ENCODE measurements at places on chromosomes 3 and 15. TPM values are rescaled to one million over a fixed set of nuclear protein-coding genes. Genes with fewer than 3 reads are reported as not detected.

PRICKLE2 gene
- total RNA-seq: 42.5 TPM

DNA sequence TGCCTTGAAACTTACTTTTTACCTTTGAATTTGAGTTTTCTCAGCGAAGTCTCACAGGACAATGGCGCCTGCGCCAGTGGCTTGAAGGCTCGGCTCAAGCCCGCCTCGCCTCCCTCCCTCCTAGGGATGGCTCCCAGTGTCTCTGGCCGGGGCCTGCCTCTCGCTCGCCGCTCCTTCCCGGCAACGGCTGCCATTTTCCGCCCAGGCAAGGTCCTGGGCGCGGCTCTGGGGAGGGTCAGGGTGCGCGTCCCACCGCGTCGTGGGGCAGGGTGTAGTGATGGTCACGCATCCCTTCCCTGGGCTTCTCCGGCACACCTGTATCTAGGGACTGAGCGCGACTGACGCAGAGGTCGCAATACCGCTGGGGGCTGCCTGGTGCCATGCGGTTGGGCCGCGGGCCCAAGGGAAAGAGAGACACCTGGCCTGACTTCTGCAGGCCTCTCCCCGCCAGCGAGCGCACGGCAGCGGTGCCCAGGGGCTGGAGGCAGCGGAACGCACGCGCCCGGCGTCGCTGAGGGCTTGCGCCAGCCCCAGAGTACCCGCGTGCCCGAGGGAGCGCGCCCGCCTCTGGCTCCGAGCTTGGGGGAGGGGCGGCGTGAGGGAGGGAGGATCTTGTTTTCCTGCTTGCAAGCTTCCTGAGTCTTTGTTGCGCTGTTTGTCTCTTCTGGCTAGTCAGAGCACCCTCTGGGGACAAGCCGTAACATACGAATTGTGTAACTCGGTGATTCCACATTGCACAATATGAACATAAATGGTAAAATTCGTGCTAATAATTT is 20.7 kb upstream of the FEM1B start:
- DNase-seq: peak; percentile 94

DNA sequence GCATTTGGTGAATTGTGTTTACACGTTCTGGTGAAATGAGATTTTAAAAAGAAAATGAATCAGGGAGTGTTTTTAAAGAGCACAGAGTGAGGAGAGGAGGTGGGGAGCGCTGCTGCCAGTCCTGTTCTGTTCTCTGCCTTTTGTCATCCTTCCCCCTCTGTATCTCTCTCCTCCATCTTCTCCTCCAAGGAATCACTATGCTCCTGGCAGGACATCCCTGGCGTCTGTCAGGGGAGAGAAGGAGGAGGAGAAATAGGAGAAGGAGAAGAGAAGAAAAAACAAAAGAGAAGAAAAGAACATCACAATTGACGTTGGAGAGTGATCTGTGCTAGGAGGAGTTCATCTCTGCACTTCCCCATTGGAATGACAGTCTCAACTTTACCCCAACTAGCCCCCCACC is 627.6 kb upstream of the TBL1XR1 start:
- DNase-seq: no peak

OXTR gene
- not detected for total RNA-seq

RAB8B gene
- total RNA-seq: 2.0 TPM

IQSEC1 gene
- 18.1 TPM for total RNA-seq

DNA sequence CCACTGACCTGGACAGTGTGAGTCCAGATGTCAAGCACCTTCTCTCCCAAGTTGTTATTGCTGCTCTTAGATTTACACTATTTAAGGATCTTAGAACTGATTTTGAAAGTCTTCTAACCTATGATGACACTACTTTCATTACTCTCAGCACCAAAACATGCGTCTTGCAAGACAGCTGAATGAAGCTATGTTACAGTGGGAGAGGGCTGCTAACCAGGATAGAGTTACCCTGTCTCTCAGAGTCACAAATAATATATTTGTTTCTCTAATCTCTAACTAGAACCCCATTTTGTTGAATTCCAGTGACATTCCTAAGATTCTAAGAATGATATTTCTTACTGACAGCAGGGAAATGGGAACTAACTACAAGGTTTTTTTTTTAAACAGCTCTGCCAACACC is 455.5 kb downstream of the MAGI1 start:
- no peak for DNase-seq

GRCh38 chr15:89654301-89654761 is 936 bp downstream of the KIF7 start:
- no peak for DNase-seq

FGF7 gene
- 2.6 TPM for total RNA-seq

CSPG5 gene
- not detected for total RNA-seq

DNA sequence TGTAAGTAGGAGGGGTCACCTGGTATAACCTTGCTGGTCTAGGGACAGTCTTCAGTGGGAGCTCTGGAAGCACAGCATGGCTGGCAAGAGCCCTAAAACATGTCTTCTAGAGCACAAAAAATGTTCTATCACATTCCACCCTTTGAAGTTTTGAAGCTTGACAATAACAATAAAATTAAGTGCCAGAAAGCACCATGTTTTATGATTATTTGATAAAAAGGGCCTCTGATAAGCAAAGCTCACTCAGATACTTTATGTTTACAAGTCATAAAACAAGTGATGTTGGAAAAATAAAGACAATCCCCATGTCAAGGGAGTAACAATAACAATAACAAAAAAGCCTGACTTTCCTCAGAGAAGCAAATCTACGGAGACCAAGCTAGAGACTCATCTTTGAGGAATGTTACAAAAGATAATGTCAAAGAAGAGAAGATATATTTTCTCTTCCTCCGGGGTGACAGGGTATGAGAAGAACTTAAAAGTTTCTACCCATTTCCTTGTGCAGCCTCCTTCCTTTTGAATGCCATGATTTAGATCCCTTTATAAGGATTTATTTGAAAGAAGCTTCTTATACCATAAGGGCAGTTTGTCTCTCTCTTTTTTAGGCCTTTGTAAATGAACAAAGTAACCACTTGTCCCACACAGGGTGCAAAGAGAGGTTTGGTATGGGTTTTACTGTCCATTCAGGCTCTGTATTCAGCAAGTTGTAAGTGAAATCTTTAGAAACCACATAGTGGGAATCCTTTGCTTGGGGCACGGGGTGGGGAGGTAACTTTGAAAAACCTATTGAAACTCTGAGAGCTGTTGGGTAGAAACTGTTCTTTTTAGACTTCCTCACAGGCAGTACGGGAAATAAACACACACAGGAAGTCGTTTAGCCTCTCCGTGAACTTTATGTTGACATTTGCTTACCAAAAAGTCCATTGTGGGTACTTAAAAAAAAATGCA is 109.6 kb upstream of the RBMS3 start:
- DNase-seq: peak; percentile 59

- no peak for DNase-seq
These were observed 44.7 kb downstream of the CADM2 start for GRCh38 chr3:85003479-85003878.

RETNLB gene
- 103 TPM for total RNA-seq

- DNase-seq: no peak
These were observed 71.8 kb upstream of the GCNT3 start for GRCh38 chr15:59539799-59540198.

DNA sequence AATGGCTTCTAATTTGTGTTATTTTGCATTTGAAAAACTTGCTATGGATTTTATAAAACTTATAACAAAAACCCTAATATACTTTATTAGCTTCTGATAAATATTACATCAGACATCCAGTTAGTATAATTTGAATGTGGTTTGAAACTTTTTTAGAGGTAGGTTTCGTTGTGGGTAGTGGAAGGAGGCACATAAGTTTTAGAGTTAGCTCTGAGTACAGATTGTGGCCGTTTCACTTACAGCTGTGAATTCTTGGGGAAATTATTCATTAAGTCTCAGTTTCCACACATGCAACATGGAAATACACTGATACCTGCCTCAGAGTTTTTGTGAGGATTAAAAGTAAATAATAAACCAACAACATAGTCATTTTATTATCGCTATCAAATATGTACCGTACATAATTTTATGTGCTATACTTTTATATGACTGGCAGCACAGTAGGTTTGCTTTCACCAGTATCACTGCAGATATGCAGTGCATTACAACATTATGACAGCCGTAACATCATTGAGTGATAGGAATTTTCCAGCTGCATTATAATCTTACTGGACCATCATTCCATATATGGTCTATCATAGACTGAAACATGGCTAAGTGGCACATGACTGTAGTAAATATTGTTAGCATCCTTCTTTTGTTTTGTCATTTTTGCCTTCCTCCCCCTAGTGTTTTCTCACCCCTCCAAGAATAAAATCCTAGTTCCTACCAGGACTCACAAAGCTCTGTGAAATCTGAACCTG is 175.6 kb downstream of the AKAP13 start:
- DNase-seq: no peak

GRCh38 chr3:45544717-45545296 is 49.7 kb upstream of the LIMD1 start:
- no peak for DNase-seq

GRCh38 chr3:2106438-2106837 is 7.8 kb downstream of the CNTN4 start:
- DNase-seq: no peak

SLC25A26 gene
- total RNA-seq: 12.3 TPM

DNA sequence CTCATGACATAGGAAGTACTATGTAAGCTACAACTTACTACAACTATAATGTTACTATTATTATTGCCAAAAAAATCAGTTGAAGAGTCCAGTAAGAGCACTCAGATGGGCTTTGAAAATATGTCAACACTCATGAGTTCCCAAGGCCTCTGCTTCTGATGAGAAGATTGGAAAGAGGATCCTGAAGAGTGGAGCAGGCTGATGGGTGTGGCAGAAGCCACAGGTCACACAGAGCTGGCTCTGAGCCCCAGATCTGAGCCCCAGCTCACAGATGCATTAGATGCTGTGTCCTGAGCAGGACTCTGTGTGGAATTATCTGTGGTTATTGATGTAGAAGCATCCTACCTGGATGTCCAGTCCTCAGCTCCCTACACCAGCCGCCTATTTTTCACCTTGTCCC is 65.6 kb downstream of the SPSB4 start:
- DNase-seq: no peak

SLC33A1 gene
- 27.0 TPM for total RNA-seq

CHSY1 gene
- 35.1 TPM for total RNA-seq

CFAP100 gene
- not detected for total RNA-seq

- DNase-seq: no peak
These were observed 94.0 kb downstream of the CYP19A1 start for GRCh38 chr15:51244423-51244869.

DNA sequence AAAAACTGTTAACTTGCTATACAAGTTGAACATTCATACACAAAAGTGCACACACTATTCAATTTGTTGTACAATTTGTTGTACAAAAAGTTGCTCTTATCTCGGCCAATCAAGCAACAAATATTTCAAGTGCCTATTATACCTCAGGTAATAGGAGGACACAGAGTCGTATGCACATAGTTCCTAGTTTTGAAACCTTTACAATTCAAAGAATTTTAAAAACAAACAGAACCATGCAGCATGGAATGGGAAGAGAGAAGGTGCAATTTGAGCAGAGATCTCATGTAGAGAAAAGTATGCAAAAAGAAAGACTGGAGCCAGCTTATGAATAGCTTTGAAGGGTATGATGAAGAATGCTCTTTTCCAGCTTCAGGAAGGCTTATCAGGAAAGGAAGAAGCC is 46.5 kb upstream of the ARPP19 start:
- no peak for DNase-seq

HIGD2B gene
- not detected for total RNA-seq

SEMA3G gene
- total RNA-seq: 1.7 TPM

DNA sequence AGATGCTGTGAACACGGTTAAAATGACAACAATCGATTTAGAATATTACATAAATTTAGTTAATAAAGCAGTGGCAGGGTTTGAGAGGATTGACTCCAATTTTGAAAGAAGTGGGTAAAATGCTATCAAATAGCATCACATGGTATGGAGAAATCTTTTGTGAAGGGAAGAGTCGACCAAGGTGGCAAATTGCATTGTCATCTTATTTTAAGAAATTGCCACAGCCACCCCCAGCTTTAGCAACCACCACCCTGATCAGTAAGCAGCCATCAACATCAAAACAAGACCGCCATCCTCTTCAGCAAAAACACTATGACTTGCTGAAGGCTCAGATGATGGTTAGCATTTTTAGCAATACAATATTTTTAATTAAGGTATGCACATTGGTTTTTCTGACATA is 5.7 kb upstream of the CCR5 start:
- DNase-seq: no peak

LRRN1 gene
- total RNA-seq: not detected

DNA sequence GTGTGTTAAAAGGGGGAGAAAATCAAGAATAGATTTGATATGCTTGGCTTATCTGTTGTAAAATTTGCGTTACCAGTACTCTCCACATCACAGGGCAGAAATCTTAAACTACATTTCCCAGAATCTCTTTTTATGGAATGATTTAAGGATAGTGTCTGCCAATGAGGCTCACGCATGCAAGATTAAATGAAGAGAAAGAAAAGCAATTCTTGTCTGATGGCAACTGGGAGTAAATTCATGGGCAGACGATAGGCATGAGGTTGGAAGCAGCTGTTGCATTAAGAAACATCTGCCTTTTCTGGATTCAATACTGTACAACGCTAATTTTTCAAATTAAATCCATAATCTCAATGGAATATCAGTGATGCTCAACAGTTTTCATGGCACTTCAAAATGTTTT is 27.2 kb upstream of the ANKRD28 start:
- DNase-seq: no peak

DNA sequence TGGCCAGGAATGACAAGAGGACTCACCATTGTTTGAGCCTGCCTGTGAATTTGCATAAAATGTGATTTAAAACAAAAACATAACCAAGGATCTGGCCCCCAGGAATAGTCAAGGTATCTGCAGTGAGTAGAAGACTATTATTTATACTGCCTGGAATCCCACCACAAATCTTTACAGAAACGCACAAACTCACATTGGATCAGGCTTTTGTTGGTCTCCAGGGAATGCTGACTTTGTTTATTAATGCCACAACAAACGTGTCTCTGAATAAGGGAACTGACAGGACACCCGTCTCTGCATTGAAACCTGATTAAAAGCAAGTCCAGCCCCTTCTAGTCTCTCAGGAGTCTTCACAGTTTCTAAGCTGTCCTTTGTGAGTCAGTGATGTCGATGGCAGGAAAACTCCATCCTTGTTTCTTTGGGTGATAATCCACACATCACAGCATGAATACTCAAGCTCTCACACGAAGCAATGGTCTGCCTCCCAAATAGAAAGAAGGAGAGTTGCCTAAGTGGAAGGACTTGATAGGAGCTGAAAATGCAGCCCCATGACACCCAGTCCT is 37.7 kb downstream of the CLDN18 start:
- DNase-seq: no peak

GRCh38 chr15:49085696-49086459 is 39.6 kb upstream of the SECISBP2L start:
- DNase-seq: no peak

- DNase-seq: no peak
These were observed 50.1 kb downstream of the UMPS start for GRCh38 chr3:124780356-124780755.

BCL2A1 gene
- 12.5 TPM for total RNA-seq

KLHL6 gene
- 5.7 TPM for total RNA-seq

CAV3 gene
- 0.73 TPM for total RNA-seq

GREM1 gene
- 50.0 TPM for total RNA-seq

DNA sequence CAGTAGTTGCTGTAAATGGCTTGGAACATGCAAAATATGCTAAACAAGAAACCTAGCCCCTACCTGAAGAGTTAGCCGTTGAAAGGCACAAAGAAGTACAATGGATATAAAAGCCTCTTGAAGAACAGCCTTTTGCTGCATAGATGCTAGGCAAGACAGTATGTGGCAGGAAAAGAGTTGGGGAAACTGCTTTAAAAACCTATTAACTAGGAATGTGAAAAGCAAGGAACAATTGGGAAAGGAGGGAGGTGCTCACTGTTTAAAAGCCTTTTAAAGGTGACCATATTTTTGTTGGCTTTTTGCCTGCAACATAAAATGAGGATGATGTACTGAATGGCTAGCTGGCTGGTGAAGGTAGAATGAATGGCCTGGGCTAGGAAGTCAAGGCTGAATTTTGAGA is 24.5 kb upstream of the SOX2 start:
- no peak for DNase-seq

SPRED1 gene
- 58.2 TPM for total RNA-seq
